ENCODE measurements at places on chromosomes 5 and 9.

DNA sequence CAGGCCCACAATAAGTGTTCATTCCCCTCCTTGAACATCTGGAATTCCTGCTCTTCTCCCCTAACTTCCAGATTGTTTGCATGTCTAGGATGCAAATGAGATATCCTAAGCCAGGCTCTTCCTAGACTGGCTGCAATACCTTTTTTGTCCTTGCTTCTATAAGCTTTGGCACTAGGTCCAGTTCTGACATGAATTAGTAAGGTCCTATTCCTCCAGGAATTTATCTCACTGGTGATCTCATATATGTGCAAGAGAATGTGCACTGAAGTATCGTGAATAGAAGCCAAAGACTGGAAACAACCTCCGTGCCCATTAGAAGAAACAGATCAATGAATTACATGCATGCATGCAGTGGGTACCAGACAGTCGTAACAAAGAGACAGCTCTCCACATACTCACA is 25.2 kb downstream of the DUSP1 start:
- DNase-seq = no peak

- no peak for DNase-seq
Measured at GRCh38 chr9:93087971-93088655, 7.9 kb upstream of the CARD19 start.

GRCh38 chr9:133389562-133389961 is 13.4 kb downstream of the STKLD1 start:
- DNase-seq = no peak

- DNase-seq = no peak
Measured at GRCh38 chr9:122248448-122248865, 16.2 kb downstream of the RBM18 start.

GRCh38 chr9:26742828-26743476 is 149.7 kb downstream of the CAAP1 start:
- no peak for DNase-seq

DNA sequence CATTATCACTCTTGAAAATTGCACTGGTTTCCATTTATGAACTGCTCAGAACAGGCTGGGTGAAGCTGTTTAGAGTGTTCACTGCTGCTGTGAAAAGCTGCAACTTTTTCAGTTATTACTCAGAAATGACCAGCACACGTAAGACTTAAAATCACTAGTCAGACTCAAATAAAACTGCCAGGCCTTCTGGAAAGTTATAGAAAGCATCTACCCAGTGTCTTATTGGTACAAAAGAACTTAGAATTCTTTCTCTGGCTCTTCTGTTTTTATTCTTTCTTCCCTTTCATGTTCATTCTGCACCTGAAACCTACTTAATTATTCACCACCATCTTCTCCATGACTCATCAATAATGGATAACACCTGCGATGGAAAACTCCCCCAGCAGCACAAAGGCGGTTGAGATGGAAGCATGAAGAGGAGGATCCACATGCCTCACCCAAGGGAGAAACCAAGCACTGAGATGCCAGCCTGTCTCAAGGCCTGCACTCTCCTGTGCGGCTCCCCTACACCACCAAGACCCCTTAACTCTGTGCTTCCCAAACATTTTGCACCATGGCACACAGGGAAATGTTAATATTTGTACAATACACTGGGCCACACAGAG is 171.9 kb downstream of the ENTREP1 start:
- no peak for DNase-seq

- peak; percentile 14 for DNase-seq
Measured at GRCh38 chr9:95874989-95875304, 544 bp upstream of the ERCC6L2 start.

- no peak for DNase-seq
Measured at GRCh38 chr5:9726931-9727330, 96.8 kb upstream of the TAS2R1 start.

DNA sequence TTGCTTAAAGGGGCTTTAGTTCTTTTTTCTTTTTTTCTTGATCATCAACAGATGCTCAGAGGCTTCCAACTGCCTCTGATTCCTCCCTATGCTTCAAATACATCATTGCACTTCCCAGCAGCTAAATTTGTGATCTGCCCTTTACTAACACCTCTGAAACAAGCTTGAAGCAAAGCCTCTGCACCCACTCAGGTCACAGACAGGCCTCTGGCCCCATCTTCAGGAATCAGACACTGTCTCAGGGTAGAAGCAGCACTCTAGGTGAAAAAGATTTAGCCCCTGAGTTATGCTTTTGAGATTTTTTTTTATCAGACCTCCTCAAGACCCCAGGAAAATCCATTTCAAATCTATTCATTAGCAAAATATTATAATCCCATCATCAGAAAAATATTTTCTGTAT is 91.5 kb downstream of the MAMDC2 start:
- DNase-seq = no peak

GRCh38 chr5:109695005-109695926 is 5.5 kb downstream of the MAN2A1 start:
- no peak for DNase-seq

DNA sequence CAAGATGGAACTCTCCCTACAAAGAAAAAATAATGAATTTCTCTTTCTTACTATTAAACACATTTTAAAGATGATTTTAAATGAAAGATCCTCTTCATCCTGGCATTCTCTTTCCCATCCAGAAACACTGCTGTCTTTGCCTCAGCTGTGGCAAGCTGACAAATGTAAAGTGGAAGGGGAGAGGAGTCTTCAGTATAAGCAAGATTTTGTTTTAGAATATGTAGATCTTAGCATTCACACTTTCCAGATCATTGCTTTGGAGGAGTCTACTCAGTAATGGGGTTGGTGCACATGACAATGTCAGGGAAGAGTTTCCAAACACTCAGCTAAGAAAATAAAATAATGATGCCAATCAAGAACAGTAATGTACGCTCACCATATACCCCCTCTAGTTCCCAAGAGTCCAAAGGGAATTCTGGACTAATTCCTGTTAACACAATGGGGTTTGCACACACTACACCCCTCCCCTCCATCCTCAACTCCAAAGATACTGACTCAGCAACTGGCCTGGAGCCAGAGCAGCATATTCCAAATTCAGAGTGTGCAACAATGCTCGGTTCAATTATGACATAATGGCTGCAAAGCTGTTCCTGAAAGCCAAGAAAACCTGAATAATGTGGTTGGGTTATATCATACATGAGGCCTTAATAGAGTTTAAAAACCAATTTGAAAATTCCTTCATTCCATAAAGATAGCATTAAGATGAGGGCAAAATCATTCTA is 4.6 kb downstream of the C5orf63 start:
- DNase-seq = no peak

- no peak for DNase-seq
Measured at GRCh38 chr9:20980832-20981455, 50.5 kb downstream of the HACD4 start.

GRCh38 chr9:27353474-27354229 is 56.7 kb upstream of the EQTN start:
- no peak for DNase-seq

GRCh38 chr5:40813698-40814281 is 15.6 kb upstream of the PRKAA1 start:
- DNase-seq = no peak

DNA sequence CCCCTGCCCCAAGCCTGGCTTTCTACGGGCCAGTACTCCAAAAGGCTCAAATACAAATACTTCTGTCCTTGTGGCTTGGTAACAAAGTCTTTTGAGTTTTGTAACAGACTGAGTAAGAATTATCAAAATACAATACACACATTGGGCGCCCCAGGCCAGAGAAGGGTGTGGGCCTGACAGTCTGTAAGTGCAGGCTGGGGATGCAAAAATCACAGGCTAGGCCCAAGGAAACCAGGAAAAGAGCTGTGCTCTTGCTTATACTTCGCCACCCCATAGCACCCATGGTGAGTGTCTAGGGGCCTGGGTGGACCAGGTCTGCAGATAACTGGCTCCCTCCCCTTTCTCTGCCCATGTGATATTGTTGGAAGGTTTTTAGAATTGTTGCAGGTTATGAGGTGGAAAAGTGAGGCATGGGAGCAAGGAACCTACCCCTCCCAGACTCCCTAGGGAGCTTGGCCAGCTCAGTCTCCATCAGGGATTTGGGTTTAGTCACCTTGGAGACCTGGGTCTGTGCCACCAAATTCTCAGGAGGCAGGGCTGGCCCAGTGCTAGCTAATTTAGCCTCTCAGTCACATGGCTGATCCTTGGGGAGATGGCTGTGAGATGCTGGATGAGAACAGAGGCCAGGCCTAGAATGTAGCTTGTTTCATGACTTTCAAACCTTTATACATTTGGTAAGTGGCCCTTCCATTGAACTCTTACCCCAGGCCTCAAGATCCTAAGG is 72.9 kb downstream of the TARS1 start:
- no peak for DNase-seq

DNA sequence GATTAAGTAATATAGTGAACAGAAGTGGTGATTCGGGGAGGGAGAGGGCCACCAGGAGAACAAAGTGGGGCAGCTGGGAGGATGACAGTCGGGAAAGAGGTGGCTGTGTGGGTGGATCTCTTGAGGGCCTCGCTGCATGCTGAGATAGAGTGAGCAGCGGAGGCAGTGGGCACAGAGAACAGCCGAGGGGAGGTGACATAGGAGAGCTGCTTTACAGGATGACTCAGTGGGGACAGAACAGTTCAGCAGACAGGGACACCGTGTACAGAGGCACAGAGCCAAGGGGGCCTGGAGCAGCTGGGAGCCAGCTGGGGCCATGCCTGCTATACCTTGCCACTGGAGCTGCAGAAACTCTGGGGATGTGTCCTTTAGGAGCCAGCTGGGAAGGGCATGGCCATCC is 273.9 kb downstream of the GADD45G start:
- DNase-seq = no peak

- no peak for DNase-seq
Measured at GRCh38 chr9:89430995-89431394, 66.9 kb downstream of the SEMA4D start.

DNA sequence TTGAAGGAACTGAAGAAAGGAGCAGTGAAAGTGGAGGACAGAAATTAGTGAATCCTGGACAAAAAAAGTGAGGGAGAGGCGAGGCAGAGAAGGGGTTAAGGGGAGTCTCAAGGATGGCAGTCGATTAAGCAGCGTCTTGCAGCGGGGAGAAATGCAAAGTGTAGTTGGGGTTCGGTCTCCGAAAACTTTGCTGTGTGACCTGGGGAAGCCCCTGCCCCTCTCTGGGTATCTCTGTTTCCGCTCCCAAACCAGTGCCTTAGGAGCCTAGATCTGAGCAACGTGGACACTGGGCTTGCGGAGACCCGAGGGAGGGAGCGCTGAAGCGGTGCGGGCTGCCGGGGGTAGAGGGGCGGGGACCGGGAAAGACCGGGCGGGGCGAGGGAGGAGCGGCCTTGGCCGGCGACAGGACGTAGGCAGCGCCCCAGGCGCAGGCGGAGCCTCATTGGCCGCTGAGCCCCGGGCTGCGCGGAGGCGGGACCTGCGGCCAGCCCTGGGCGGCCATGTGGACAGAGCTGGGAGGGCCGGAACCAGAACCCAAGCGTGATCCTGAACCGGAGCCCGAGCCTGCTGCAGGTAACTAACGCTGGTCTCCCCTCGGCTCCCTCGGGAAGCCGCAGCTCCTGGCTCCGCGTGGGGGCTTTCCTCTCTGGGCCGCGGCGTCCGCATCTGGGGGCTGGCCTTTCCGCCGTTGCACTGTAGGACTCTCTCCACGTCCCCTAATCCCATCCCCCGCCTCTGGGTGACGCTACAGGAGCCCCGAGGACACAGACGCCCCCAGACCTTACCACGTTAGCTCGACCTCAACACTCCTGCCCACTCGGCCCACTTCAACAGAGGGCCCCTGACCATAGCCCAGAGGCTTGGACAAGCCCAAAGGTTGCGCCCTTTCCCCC is at the start of gene ALDH1B1:
ALDH1B1 (plus strand) TSS at position 468 of the 893 bp plus-strand sequence. CDS start 3,047 bp downstream, outside the sequence.
- DNase-seq = peak; percentile 8

DNA sequence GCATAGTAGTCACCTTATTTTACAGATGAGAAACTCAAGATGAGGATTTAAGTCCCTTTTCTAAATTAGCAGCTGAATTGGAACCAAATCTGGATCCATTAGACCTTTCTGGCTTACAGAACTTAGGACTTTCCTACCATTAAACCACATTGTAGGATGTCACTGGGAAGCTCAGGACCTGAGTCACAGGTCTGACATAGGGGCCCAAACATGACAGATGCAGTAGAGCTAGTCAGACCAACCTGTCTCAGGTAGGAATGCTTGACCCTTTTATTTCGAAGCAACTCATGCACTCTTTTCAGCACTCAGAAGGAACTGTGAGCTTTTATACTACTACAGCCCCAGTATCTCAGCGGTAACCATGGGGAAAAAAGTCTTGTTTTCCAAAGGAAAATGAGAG is 2.6 kb downstream of the RAB24 start:
- no peak for DNase-seq

DNA sequence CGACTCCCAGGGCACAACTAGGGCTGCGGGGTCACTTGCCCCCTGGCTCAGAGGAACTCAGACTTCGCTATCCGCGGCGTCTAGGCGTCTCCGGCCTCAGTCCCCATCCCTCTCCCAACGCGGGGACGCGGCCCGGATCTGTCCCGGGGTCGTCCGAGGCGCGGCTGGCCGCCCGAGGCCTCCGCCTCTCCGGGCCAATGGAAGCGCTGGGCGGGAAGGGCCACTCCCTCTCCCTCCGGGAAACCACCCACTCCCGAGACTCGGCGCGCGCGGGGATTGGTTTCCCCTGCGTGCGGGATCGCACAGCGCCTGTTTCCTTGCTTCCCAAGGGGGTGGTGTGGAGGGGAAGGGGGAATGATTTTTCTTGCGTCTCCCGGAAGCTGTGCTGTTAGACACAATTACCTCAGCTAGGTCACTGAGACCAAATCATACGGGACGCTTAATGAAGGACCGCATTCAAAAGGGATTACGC is 38.3 kb downstream of the NR2F1 start:
- DNase-seq = no peak

DNA sequence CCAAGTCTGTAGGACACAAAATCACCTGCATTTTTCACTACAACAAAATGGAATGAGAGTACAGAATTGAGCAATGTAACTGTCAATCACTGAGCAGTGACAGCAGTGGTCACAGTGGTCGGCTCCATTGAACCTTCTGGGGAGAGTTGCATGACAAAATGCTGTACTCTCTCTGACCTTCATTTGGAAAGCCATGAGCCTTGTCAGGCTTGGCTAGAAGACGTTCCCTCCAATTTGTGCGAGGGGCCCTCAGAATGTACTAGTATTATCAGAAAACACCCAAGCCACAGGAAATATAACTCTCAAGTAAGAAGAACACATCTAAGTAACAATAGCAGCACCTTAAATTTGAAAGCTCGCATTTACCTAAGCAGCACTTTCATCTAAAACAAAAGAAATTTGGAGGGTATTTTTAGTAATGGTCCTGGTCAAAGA is 425.6 kb upstream of the MEF2C start:
- no peak for DNase-seq

- no peak for DNase-seq
Measured at GRCh38 chr5:53090229-53090628, 19.3 kb downstream of the MOCS2 start.

DNA sequence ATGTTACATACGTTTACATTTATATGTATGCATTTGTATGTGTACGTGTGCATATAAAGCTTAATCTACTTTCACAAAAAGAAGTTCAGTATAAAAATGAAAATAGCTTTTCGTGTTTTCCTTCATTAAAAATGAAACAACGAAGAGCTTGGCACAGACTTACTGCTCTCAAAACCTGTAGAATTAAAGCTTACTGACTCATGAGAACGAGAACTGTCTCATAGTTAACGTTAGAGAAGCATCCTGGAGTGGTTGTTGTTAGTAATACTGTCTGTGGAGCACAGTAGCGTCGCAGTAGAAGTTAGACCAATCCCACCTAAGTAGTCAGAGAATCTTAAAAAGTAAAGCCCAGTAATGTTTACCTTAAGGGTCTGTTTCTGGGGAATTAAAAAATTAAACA is 1.3 kb downstream of the MAT2B start:
- DNase-seq = no peak
